ELR (cell line): ENCODE measurements at places on chromosomes 4 and X.

DNA sequence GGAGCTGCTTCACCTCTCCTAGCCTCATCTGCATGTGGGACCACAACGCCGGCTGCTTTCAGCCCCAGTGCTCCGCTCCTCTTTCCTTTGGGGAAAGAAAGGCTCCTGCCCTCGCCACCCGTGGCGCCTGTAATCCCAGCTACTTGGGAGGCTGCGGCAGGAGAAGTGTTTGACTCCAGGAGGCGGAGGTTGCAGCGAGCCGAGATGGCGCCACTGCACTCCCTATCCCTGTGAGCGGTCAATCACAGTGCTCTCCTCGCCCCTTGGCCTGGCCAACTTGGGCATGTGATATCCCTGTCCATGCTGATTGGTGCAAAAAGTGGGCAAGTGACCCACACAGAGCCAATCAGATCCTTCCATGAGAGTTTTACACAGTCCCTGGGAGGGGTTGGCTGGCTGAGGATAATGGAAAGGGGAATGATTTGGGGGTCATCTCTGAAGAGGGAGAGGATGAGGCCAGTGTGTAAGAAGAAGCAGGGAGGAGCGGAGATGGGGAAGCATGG is 56.2 kb downstream of the WFS1 start:
- DNase-seq: no peak

GRCh38 chr4:8850074-8850829 is 21.4 kb downstream of the HMX1 start:
- no peak for DNase-seq

DNA sequence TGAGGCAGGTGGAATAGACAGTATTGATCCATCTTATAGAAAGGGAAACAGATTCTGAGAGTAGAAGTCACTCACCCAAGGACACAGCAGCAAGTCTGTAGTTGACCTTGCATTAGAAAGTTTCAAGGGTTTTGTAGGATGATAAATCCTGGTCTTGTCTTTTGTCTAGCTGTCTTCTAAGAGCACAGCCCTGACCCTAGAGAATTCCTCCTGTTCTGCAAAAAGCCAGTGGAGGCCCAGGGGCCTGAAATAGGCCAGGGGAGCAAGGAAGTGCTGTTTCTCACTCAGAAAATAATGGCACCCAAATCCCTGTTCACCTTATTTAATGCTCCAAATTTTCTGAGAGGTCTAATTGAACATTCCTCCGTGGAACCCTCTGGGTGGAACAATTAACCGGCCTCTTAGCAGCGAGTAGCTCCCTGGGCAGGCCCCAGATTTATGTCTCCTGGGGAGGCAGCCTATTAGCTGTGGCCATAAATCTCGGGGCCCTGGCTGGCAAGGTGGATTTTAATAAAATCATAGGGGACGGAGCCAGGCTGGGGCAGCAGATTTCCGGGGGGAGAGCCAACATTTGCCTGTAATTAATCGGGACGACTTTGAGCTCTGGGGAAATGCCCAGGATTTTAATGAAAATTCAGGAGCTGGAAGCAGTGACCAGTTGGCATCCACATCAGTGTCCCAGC is 49.2 kb upstream of the MSX1 start:
- DNase-seq: no peak

GRCh38 chr4:38382520-38382919 is 281.5 kb upstream of the KLF3 start:
- DNase-seq: no peak

GRCh38 chr4:145740806-145741205 is 60.9 kb downstream of the C4orf51 start:
- DNase-seq: no peak

DNA sequence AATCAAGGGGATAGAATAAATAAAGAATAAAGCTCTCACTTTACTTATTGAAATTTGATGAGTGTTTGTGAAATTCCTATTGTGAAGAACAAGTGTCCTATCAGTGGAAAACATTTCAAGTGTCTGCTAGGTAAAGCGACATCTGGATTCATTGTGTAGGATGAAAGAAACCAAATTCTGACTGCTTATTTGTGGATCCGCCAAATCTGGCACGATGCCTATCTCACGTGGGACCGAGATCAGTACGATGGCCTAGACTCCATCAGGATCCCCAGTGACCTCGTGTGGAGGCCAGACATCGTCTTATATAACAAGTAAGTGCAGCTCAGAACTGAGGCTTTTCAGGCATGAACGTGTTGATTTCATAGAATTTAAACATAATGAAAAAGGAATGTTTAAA is 1.9 kb downstream of the CHRNA9 start:
- no peak for DNase-seq

DNA sequence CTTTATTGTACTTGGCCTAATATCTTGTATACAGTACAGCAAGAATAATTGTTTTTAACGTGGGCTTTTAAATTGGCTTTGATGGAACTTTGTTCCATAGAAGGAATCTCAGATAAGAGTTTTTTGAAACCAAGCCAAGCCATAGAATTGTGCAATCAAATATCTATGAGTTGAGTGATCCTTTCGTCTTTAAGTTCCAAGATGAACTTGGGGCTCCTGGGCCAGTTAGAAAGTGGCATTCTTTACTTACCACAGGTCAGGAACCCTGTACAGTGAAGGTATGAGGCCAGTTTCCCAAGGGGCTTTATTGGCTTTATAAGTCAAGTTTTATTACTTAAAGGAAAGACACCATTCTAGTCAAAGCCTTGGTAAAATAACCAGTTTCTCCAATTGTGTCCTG is 2104.2 kb downstream of the PCDH7 start:
- peak; percentile 20 for DNase-seq

DNA sequence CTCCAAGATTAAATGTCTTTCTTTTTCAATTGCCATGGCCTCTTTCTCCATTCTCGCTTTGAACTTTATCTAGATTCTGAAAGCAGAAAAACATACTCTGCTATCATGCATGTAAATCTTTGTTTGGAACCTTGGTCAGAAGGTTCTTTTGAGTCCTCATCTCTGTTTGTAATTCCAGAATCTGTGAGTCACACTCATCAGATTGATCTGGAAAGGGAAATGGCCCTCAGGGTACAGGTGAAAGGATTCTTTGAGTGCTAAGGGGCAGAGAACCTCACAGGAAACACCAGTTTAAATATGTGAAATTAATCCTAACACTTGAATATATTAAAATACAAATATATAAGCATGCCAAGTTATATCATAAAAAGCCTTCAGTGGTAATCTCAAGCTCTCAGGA is 211.0 kb upstream of the ADGRL3 start:
- peak; percentile 18 for DNase-seq

DNA sequence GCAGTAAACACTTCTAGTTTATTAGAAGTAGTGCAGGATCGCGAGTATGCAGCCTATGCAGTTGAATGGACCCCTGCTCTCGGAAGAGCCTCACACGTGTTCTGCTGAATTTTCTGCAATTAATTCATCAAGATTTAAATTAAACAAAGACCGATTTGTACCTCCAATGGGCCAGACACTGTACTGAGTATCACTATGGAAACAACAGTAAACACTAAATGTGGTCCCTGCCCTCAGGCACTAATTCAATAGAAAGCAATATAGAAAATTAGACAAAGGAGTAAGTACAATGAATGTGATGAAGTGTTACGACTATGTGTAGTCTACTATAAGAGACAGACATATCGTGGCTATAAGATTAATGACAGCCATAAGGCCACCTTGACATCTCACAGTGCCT is 740.3 kb upstream of the FRG1 start:
- DNase-seq: no peak

DNA sequence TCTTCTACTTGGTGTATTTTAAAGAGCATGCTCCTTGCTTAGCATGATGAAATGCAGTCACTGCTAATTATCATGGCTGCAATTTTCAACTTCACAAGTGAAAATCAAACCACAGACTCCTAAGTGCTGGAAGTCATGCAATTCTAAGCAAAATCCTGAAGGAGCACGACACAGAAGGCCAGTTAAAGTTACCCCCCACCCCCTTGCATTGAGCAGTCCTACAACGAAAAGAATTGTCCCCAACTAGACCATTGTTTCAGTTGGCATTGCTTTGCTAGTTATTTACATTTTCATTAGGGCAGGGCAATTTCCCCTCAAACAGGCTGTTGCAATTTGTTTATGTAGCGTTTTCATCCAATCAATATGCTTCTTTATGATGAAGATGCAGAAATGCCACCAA is 321.2 kb downstream of the PCDH7 start:
- no peak for DNase-seq

GRCh38 chr4:8644966-8645752 is 52.6 kb downstream of the CPZ start:
- DNase-seq: no peak

DNA sequence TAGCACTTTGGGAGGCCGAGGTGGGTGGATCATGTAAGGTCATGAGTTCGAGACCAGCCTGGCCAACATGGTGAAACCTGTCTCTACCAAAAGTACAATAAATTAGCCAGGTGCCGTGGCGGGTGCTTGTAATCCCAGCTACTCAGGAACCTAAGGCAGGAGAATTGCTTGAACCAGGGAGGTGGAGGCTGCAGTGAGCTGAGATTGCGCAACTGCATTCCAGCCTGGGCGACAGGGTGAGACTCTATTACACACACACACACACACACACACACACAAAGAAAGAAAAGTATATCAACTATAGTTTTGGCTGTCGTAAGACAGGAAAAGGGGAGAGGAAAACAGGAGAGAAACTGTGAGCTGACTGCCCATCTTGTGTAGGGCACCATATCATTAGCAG is 171.7 kb downstream of the ADAMTS3 start:
- no peak for DNase-seq

GRCh38 chr4:188372058-188372457 is 232.8 kb downstream of the TRIML1 start:
- peak; percentile 66 for DNase-seq

DNA sequence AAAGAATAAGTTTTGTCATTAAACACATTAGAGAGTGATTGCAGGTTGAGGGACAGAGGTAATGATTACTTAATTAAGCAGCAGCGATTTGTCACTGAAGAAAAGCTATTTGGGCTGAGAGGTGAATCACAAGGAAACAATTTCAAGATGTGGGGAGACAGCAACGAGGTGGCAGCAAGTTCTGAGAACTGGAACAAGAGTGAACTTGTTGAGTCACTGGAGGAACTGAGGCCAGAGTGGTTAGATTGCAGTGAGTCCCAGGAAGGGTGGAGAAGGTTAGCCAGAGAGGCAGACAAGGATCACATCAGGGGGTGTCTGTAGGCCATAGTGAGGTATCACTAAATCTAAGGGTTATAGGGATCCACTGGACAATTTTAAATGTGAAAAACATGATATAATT is 57.9 kb upstream of the TMPRSS11A start:
- peak; percentile 29 for DNase-seq

DNA sequence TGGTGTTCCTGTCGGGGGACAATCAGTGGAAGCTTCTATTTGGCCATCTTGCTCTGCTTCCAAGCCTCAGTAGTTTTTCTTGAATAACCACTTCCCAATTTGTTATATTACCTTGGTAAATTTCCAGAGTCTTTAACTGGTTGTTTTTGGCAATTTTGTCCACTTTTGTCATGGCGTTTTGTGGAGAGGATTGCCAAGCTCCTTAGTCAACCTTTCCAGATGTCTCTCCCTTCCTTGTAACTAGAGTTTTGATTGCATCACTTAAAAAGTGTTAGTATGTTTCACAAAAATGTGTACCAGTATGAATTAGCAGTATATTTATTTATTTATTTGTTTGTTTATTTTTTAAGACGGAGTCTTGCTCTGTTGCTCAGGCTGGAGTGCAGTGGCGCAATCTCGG is 15.8 kb upstream of the UXT start:
- no peak for DNase-seq

DNA sequence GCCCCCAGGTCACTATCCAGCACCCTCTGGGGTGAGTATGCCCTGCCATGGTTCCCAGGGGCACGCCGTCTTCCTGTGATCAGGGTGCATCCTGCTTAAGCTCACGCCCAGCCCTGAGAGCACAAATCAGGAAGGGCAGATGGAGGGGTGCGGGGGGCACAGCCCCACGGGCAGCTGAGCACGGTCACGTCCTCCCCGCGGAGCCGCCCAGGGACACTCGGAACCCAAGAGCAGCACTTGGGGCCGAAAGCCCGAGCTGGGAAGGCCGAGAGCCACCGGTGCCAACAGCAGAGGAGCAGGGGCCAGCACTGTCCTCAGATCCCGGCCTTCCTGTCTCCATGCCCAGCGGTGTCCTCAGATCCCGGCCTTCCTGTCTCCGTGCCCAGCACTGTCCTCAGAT is 21.5 kb downstream of the NELFA start:
- DNase-seq: no peak

- no peak for DNase-seq
Measured at GRCh38 chrX:125742811-125743210, 423.1 kb downstream of the TEX13C start.

DNA sequence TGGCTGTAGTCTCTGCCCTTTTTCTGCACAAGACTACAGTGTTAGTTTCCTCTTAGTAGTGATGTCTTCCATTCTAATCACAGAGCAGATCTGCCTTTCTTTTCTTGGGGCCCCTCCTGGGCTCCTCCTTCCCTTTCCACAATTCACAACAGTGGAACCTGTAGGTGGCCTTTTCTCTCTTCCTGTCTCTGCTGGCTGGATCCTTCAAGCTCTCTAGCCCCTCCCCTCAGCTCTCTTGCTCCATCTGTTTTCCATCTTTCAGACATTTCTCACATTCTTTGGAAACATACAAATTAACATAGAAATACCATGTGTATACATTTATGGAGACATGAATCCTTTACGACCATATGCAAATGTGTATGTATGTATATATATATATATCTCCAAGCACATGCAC is 304 bp upstream of the SPIN2A start:
- DNase-seq: peak; percentile 4

- peak; percentile 61 for DNase-seq
Measured at GRCh38 chr4:142265536-142265935, 580.6 kb downstream of the INPP4B start.

- no peak for DNase-seq
Measured at GRCh38 chr4:121881158-121881557, 10.9 kb upstream of the BBS7 start.

DNA sequence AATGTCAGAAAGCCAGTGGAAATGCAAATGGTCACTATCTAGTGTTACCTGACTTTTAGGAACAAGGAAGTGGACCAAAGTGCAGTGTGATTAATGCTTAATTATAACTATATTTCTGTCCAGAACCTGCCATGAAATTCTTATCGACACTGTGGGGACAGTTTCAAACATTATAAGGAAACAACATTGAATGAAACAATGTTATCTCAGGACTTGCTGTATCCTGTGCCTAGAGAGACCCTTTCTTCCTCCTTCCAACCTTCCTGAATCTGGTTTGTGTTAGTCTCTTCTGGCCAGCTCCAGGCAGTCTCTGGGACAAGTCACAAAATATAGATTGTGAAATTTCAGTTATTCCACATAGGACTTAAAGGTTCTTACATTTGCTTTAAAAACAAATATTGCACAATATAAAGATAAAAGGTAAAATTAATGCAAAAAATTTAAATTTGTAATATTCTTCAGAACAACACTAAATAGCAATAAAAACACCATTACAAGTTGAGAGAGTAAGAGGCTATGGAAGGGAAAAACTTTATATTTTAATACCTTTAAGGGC is 203.4 kb downstream of the ZNF674 start:
- no peak for DNase-seq

- DNase-seq: peak; percentile 71
Measured at GRCh38 chr4:140252742-140253555, 99.0 kb upstream of the MAML3 start.
